A549 treated with Mapracorat at 1 μM for 4 hours (cell line): ENCODE measurements at places on chromosomes 11 and 22. TPM values are rescaled to one million over a fixed set of nuclear protein-coding genes. Genes with fewer than 3 reads are reported as not detected.

The PATE2 gene
- total RNA-seq = not detected in 5 replicates

The CNIH2 gene
- total RNA-seq = 2.2 to 3.4 TPM (median 2.4 TPM) in 5 replicates

The C11orf97 gene
- total RNA-seq = not detected in 5 replicates

The OMP gene
- total RNA-seq = not detected in 5 replicates

The RIC3 gene
- 1.7 to 3.3 TPM (median 2.1 TPM) in 5 replicates for total RNA-seq

The ZNF280B gene
- 1.0 to 1.8 TPM (median 1.4 TPM) in 5 replicates for total RNA-seq

The IRAG1 gene
- 0.05 to 0.13 TPM (median 0.08 TPM) in 4 of 5 replicates, not detected in the other for total RNA-seq

The CHRM1 gene
- total RNA-seq = 0.06 to 0.21 TPM (median 0.10 TPM) in 5 replicates

The ARHGAP32 gene
- total RNA-seq = 2.8 to 5.1 TPM (median 4.0 TPM) in 5 replicates

The ENDOD1 gene
- 12.6 to 16.0 TPM (median 15.2 TPM) in 5 replicates for total RNA-seq

The IGSF9B gene
- total RNA-seq = 0.67 to 3.0 TPM (median 2.1 TPM) in 5 replicates

The PRR33 gene
- total RNA-seq = not detected in 5 replicates
